ENCODE measurements at places on chromosomes 4 and X. TPM values are rescaled to one million over a fixed set of nuclear protein-coding genes. Genes with fewer than 3 reads are reported as not detected.

MSX1 gene
- total RNA-seq: not detected

COL25A1 gene
- total RNA-seq: not detected

DNA sequence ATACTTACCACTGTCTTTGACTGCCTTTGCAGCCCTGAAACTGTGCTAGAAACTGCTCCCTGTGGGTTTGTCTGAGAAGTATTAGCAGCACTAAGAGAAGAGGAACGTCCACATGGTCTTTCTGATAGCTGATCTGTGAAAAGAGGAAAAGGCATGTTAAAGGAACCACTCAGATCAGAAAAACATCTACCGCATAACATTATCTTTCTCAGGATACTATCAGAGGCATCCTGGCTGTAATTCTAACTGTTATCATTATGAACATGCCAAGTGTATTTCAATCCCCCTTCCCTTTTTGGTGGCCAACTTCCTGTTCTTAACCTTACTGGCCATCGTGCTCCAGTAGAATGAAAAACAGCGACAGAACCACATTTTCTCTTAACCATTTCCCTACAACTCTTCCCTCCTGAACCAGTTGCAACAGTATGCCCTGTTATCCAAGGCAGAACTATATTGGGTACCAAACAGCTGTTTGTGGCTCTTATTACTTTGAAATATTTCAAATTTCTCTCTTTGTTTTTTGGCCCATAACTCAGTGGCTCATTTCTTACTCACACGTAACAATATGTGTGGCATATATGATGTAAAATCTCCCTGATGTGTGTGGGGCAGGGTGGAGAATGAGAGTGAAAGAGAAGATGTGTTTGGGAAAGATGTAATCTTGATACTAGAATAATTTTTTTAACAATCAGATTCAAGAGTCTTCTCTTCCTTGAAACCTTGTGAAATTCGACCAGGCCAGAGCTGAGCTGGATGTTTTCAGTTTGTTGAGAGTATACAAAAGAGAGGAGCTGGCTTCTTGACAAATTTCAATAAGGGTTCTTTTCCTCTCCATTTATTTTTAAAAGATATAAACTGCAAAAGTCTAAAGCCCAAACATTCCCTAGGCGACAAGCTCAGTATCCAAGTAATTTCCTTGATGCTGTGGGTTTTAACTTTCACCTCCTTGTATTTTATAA, 35.2 kb downstream of the ARHGEF6 start:
- DNase-seq: no peak

GRCh38 chr4:184850431-184851199, 24.8 kb upstream of the ACSL1 start:
- no peak for DNase-seq

DNA sequence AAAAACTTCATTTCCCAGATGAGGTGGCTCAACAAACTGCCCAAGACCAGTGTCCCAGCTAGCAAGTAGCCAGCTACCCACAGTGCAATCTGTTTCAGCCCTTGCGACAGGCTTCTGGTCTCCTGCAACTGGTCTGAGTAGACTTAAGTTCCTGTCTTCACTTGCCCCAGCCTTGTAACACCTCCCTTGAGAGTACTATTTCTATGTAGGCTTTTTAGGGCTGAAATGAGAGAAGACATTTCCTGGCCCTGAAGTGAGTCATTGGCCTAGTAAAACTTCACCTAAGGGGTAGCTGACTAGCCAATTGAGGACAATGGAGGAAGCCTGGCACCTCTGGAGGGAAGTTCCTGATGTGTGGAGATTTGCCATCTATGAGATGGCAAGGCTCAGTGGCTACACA, 80.1 kb upstream of the STIM2 start:
- no peak for DNase-seq

KDR gene
- total RNA-seq: not detected

GRCh38 chr4:179989975-179990374, 2253.2 kb upstream of the TENM3 start:
- no peak for DNase-seq

DNA sequence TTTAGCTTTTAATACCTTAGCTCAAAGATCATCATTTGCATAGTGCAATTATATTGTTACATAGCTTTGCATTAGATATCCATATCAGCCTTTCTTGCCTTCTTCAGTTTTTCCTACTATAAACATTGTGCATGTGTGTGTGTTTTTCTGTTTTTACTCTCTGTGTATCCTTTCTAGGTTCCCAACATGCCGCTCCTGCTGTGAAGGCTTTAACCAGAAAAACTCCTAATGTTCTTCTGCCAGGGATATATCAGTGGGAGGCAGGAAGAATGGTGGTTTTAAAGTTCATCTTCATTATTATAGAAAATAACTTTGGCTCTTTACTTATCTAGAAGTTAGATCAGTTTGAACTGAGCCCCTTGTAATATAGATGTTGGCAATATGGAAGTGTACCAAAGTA, 61.2 kb downstream of the CPE start:
- no peak for DNase-seq

DNA sequence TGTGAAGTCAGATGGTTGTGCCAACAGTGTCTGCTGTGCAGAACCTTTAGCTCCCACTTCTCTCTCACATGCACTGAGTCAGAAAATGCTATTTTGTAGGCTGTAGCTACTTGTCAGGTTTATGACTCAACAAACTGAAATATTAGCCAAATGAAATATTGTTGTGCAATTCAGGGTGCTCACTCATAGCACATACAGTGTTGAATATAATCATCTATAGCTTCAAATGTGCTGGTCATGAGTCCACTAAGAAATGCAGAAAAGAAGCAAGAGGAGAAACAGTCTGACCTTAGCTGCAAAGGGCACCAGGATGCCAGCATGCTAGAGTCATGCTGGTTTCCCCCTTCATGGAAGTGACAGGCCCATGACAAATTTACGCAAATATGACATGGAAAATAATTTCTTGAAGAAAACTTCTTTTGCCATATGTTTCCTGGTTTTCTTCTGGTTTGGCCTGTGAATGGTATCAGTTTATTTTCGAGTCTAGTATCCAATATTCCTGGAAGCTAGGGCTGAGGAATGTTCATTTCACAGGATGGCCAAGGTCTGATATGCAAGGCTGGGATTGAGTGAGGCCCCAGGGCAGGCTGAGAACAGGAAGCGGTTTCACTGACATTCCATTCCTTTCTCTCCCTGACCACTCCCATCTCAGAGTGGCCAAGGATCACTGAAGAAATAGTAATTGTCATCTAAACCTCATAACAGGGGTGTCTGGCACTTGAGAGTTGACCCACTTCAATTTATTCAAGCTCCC, 10.3 kb upstream of the CXCL2 start:
- no peak for DNase-seq

DNA sequence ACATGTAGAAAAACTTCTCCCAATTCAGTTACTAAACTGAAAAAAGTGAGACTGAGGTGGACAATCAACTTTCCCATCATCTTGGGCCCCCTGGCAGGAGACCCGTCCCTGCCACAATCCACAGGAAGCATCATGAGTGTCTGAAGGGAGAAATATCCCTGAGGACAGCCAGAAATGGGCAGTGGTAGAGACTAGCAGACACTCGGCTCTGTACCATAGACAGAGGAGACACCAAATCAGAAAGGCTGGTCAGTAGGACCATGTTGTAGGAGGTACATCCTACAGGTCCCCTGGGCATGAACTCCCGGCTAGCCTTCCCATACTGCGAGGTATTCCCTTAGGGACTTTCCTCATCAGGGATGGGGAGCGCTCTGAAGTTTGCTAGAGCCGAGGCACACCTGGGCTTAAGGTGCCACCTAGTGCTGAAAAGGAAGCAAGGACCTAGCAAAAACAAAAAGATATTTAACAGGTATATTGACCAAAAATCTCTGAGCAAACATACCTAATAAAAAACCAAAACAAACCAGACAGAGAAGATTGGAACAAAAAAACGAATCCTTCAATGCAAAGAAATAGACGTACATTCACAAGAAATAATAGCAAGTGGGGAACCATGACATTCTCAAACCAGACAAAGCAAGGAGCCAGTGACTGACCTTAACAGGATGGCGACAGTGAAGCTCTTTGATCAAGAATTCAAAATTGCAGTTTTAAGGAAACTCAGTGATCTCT, 55.6 kb downstream of the HAUS3 start:
- peak; percentile 72 for DNase-seq

- no peak for DNase-seq
These were observed 14.6 kb downstream of the PLP1 start for GRCh38 chrX:103791228-103791627.

TCEAL7 gene
- total RNA-seq: not detected

UGT2B11 gene
- not detected for total RNA-seq

DNA sequence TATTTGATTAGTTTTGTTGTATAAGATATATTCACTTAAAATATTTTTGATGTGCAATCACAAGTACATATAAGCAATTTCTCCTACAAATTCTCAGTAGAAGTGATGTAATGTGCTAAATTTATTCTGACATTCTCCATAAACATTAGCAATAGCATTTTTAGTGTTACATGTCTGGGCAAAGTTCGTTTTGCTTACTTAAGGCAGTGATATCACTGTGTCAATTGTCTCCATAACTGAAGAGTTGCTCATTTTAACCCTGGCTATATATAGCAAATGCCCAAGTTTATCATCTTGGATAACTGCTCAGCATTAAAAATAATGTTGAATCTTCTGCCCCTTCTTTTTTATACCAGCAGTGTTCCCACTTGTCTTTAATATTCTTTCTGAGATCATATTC, 340.0 kb upstream of the NDST4 start:
- DNase-seq: no peak

DNA sequence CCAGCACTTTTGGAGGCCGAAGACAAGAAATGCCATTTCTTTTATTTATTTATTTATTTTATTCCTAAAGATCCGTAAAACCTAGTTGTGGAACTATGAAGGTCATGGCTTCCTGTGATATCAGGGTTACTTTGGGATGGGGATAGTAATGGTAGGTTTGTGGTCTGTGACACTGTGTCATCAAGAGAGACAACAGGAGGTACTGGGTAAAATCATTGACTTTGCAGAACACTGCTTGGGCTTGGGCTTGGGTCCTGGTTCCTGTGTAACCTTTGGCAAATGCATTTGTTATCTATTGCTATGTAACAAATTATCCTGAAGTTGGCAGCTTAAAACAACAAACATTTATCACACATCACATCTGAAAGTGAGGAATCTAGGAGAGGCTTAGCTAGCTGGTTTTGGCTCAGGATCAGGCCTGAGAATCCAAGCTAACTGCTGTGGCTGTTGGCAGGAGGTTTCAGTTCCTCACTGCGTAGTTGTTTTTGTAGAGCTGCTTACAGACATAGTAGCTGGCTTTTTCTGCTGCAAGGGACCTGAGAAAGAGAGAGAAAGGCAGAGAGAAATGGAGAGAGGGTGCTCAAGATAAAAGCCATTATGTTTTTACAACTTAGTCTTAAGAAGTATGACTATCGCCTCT, 576.4 kb upstream of the SLIT2 start:
- DNase-seq: no peak

HS3ST1 gene
- total RNA-seq: 0.23 TPM

GRCh38 chr4:142447009-142447408, 399.1 kb downstream of the INPP4B start:
- DNase-seq: no peak

- DNase-seq: no peak
These were observed 157.6 kb downstream of the ZNF518B start for GRCh38 chr4:10299601-10300000.

- DNase-seq: no peak
These were observed 127.1 kb upstream of the SLC4A4 start for GRCh38 chr4:71211748-71212147.

DNA sequence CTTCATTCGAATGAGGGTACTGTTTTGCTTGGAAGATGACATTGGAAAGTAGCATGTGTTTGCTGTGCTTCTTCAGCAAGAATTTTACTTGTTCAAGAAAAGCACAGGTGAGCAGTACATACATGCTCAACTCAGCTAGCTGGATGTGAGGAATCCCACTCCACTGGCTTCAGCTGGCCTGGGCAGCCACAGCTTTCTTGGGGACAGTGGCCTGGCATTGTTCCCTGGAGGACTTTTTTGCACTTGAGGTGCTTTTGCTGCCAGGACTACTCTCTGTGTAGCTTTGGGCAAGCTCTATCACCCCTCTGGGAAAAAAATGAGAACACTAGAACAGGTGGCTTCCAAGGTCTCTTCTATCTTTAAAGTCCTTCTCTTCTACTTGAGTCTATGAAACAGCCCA, 184.3 kb downstream of the LDB2 start:
- no peak for DNase-seq

NAP1L2 gene
- 2.1 TPM for total RNA-seq

GRCh38 chrX:1134976-1135375, 77.5 kb downstream of the CRLF2 start:
- DNase-seq: no peak

DNA sequence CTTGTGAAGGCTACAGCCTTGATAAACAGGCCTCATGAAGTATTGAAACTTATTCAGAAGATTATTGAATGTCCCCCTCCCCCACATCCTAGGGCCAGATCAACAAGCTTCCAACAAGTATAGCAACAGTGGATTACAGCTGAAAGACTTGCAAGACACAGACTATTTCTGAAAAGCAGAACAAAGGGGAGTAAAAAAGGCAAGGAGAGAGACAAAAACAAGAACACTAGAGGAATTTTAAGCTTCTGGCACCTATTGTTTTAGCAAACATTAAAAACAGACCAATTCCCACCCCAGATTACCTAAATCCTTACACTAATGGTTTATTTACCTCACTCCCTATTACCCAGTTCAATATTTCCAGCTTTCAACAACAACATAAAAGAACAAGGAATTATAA, 446.3 kb upstream of the FSTL5 start:
- DNase-seq: no peak

ZNF674 gene
- 2.1 TPM for total RNA-seq

GRCh38 chr4:39083164-39083563, 21.1 kb downstream of the KLHL5 start:
- no peak for DNase-seq

DNA sequence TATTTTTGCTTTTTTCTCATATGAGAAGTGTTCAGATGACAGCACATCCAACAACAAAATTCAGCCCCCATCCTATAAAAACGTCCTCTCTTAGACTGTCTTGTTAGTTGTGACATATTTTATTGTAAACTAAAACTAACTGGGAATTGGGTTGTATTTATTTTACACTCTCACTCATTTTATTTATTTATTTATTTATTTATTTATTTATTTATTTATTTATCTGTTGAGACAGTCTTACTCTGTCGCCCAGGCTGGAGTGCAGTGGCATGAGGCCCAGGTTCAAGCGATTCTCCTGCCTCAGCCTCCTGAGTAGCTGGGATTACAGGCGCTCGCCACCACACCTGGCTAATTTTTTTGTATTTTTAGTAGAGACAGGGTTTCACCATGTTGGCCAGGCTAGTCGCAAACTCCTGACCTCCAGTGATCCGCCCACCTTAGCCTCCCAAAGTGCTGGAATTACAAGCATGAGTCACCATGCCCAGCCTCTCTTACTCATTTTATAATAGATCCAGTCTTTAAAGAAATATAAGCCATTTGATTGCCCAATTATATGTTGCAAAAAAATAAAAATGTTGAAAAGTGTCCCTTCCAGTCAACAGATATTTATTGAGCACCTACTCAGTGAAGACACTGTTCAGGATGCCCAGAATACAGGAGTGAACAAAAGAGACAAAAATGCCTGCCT, 44.6 kb downstream of the PALLD start:
- no peak for DNase-seq

- peak; percentile 76 for DNase-seq
These were observed 11.9 kb downstream of the CA5B start for GRCh38 chrX:15749642-15750610.
